ENCODE measurements at places on chromosomes 5 and 9.

DNA sequence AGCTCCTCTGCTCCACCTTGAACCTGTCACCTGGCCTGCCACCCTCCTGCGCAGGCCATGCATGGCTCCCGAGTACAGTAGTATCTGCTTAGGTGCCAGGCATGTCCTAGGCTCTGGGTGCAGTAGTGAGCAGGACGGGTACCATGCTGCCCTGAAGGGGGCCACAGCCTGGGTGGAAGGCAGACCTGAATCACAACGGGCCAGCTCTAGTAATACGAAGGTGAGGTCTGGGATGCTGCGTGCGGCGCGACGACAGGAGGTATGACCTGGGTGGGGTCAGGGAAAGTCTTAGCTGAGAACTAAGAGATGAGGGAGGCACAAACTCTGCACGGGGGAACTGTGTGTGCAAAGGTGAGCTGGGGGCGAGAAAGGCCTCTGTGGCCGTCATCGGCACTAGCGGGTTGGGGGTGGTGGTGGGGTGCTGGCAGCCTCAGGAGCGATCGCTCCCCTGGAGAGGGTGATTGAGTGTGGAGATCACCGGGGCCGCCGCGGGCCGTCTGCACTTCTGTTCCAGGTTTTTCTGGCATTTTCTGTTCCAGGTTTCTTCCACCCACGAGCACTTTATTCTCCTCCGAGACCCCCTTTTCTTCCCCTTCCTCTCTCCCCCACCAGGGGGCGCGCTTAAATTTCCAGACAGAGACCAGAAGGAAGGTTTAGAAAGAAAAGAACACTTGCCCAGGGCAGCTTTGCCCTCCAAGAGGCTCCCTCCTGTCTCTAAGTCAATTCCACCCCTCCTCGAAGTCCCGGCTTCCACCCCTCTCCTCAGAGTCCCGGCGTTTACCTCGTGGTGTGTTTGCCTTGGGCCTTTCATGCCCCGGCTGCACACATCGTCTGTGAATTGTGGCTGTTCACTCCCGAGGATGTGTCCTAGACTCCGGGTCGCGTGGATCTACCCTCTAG, 15.1 kb downstream of the PDLIM4 start:
- no peak overlapping the region for H3K27ac ChIP-seq
- H3K36me3 ChIP-seq, result peaks cover 6% of the 10 kb centered on the region
- H3K4me1 ChIP-seq, result peaks cover 7% of the 10 kb centered on the region
- H3K4me3 ChIP-seq, result peak overlapping the region; percentile 35

- H3K27ac ChIP-seq, result peak overlapping the region; percentile 86
- H3K36me3 ChIP-seq, result peaks cover 14% of the 10 kb centered on the region
- H3K4me3 ChIP-seq, result no peak overlapping the region
- no peaks in the 10 kb centered on the region for H3K27me3 ChIP-seq
Observed at GRCh38 chr9:128901379-128901778, 19.4 kb upstream of the PHYHD1 start.

- H3K36me3 ChIP-seq, result no peaks in the 10 kb centered on the region
- DNase-seq, result no peak
- no peaks in the 10 kb centered on the region for H3K27me3 ChIP-seq
Observed at GRCh38 chr5:170216257-170216864, 16.4 kb upstream of the C5orf58 start.

DNA sequence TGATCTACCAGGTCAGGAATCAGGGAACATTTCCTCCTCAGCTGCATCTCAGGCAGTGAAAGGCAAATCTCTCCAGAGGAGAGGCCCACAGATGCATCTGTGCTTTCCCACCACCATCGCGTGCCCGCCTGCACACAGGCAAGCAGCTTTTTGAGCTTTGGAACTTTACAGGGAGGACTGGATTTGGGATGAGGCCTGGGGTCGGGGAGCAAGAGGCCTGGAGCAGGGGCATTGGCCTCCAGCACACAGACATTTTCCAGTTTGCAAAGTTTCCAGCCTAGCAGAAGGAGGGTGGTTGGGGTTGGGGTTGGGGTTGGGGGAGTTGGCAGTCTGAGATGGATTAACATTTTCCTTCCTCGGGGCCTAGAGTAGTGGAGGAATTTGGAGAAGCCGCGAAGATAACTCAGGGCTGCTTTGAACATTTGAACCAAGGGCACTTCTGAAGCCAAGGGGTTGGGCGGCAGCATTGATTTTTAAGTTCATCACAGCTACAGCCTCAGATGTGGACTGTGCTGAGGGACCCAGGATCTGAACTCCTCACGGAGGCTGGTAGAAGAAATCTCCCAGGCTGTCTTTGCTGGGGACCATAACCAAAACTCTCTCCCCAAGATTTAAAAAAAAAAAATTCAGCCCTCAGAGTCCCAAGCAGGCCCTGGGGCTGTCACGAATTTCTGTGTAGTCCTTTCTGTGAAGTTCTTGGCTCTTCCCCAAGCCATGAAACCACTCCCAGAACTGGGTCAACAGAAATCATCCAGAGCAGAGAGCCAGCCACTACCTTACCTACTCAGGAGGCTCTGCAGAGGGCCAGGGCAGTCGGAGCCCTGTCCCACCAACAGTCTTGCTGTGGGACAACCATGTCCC, 25.6 kb downstream of the C5orf15 start:
- H3K4me1 ChIP-seq, result no peaks in the 10 kb centered on the region
- no peak for DNase-seq
- no peaks in the 10 kb centered on the region for H3K36me3 ChIP-seq
- no peak overlapping the region for H3K27ac ChIP-seq

- no peaks in the 10 kb centered on the region for H3K4me1 ChIP-seq
- H3K27ac ChIP-seq, result no peak overlapping the region
- no peak overlapping the region for H3K4me3 ChIP-seq
Observed at GRCh38 chr5:173331287-173331686, 3.1 kb upstream of the STC2 start.
